ENCODE measurements at places on chromosomes 12 and 14. TPM values are rescaled to one million over a fixed set of nuclear protein-coding genes. Genes with fewer than 3 reads are reported as not detected.

The OR4K14 gene
- polyA plus RNA-seq, result not detected

The ASCL4 gene
- polyA plus RNA-seq, result not detected

The KRT82 gene
- polyA plus RNA-seq, result not detected

The ADAMTS20 gene
- polyA plus RNA-seq, result 0.71 TPM

The TESPA1 gene
- polyA plus RNA-seq, result 0.25 TPM

The GCH1 gene
- 9.3 TPM for polyA plus RNA-seq

The LMO3 gene
- polyA plus RNA-seq, result 3.0 TPM

The CSRP2 gene
- polyA plus RNA-seq, result 91.5 TPM

The LHX5 gene
- not detected for polyA plus RNA-seq

GRCh38 chr12:102347811-102348210 lies 132.6 kb downstream of the IGF1 start:
- DNase-seq, result no peak

DNA sequence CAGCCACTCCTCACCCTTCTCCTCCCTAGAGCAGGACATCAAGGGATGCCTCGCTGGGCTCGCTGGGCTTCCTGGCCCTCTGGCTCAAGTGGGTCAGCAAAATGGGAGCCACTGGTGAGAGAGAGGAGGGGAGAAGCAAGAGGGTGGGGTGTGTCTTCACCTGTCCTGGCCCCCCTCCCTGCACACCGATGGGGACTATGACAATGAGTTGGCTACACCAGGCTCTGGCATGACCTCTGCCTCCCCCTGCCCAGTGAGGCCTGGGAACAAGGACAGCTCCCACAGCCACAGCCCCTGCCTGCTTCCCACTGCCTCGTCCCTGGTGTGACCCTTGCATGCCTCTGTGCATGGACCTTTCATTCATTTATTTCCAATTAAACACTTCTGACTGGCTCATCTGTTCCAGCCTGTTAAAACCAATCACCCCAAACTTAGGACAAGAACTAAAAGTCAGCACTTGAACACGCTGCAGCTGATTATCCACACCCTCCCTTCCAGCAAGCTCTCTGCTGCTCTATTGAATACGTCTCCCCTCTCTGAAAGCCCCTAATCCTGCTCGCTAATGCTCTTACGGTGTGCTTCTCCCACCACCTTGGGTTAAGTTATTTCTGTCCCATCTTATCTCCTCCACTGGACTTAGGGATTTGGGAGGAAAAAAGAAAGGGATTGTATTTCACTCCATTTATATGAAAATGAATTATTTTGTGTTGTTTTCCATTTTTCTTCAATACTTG lies 5.8 kb upstream of the PPP2R5C start:
- no peak for DNase-seq

DNA sequence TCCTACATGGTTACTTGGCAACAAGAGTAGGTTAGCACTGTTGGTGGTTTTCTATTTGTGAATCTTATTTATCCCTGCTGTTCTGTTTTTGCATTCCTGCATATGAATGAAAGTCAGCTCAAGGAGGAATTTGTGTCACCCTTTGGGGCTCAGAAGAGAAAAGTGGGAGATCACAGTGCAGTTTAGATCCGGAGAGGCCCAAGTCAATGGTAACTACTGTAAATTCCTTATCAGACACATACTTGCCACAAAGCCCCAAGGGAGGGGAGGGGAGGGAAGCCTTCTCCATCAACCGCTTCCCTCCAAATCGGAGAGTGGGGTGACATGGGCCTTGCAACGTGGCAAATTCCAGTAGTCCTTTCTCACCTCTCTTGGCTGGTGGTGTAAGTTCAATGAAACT lies 15.0 kb downstream of the GSG1 start:
- no peak for DNase-seq

GRCh38 chr14:57974896-57975295 lies 109.0 kb upstream of the SLC35F4 start:
- DNase-seq, result no peak

GRCh38 chr12:2540535-2540941 lies 254.2 kb upstream of the FKBP4 start:
- no peak for DNase-seq

- no peak for DNase-seq
Observed at GRCh38 chr14:104054222-104054905, 31.1 kb upstream of the ASPG start.

GRCh38 chr14:52185178-52185577 lies 82.3 kb upstream of the PTGDR start:
- DNase-seq, result no peak

DNA sequence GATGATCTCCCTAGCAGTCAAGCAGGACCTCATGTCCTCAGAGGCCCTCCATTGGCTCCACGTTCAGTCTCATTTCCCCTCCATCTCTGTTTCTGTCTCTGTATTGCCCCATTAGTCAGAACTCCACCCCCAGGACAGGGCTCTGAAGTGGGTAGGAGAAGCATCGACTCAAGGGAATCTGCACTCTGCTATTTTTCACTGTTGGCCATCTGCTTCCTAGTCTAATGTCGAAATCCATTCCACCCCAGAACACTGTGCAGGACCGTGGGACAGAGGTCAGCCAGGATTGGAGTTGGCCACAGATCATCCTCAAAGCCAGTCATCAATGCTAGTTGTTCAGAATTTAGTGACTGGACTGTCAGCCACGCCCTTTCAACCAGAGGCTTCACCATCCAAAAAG lies 10.1 kb downstream of the KRT77 start:
- no peak for DNase-seq

- DNase-seq, result no peak
Observed at GRCh38 chr12:89983622-89984021, 275.0 kb upstream of the ATP2B1 start.

GRCh38 chr14:55026441-55026792 lies 482 bp downstream of the WDHD1 start:
- no peak for DNase-seq

GRCh38 chr14:87896393-87897380 lies 96.3 kb downstream of the GALC start:
- peak; percentile 43 for DNase-seq

GRCh38 chr14:29663281-29663801 lies 264.3 kb downstream of the PRKD1 start:
- DNase-seq, result no peak

- no peak for DNase-seq
Observed at GRCh38 chr12:68003777-68004176, 14.5 kb downstream of the IFNG-AS1 start.

DNA sequence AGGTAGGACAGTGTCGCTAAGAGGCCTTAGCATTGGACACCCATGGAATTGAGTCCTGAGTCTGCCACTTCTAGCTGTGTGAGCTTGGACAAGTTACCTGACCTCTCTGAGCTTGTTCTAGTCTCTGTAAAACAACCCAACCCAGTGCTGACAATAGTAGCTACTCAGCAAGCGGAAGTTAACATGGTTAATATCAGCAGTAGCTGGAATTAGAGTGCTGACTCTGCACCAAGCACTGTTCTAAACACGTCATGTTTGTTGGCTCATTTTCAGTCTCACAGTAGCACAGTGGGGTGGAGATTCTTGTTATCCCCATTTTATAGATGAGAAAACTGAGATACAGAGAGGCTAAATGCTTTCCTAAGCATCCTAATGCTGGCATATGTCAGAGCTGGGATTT lies 47.5 kb upstream of the RIN3 start:
- DNase-seq, result no peak

- no peak for DNase-seq
Observed at GRCh38 chr12:14416658-14417057, 51.2 kb downstream of the ATF7IP start.

DNA sequence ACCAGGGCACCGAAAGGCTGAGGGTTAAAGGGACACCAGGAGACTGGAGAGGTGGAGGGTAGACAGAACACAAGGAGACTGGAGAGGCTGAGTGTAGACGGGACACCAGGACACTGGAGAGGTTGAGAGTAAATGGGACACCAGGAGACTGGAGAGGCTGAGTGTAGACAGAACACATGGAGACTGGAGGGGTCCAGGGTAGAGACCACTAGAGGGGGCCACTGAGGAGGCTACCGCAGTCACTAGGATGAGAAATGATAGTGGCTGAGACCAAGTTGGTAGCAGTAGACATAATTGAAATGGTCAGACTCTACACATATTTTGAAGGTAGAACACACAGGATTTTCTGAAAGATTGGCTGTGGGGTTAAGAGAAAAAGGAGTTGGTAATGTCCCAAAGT lies 68.2 kb downstream of the PAH start:
- DNase-seq, result no peak

GRCh38 chr12:77995436-77996167 lies 164.9 kb downstream of the NAV3 start:
- DNase-seq, result no peak
